ENCODE measurements at places on chromosomes 11 and 22. TPM values are rescaled to one million over a fixed set of nuclear protein-coding genes. Genes with fewer than 3 reads are reported as not detected.

- peak; percentile 44 for DNase-seq
Measured at GRCh38 chr22:41713004-41713403, 13.7 kb downstream of the MEI1 start.

- no peak for DNase-seq
Measured at GRCh38 chr11:61586792-61587430, 6.0 kb upstream of the SYT7 start.

DNA sequence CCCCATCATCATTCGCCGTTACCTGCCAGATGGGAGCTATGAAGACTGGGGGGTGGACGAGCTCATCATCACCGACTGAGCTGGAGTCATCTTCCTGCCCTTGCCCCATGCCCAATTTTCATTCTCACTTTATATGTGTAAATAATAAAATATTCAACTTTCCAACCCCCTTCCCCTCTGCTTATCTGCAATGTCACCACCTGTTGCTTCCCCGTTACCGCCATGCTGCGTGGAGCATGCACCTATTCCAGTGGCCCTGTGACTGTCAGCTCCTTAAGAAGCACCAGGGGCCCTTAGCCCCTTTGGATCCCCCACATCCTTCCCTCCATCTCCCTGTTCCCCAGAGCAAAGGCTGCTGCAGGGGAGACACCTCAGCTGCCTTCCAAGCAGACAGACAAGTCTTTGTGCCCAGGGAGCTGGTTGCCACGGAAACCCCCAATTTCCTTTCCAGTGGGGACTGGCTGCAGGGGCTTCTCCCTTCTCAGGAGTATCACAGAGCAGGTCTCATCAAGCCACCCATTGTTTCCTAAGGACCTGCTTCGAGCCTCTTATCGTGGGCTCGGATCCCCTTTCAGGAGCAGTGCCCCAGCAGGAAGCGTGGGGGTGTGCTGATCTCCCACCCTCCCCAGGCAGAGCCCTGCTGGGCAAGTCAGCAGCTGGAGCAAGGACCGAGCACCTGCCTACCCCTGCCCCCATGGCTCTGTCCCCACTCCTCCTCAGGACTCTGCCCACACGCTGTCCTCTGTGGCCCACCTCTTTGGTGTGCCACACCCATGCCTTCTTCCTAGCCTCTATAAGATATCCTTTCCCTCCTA is 14.3 kb downstream of the POLR2F start:
- no peak for DNase-seq

- DNase-seq = no peak
Measured at GRCh38 chr11:8709002-8709672, 26.5 kb downstream of the RPL27A start.

- DNase-seq = no peak
Measured at GRCh38 chr11:126182787-126183445, 28.5 kb downstream of the RPUSD4 start.

DNA sequence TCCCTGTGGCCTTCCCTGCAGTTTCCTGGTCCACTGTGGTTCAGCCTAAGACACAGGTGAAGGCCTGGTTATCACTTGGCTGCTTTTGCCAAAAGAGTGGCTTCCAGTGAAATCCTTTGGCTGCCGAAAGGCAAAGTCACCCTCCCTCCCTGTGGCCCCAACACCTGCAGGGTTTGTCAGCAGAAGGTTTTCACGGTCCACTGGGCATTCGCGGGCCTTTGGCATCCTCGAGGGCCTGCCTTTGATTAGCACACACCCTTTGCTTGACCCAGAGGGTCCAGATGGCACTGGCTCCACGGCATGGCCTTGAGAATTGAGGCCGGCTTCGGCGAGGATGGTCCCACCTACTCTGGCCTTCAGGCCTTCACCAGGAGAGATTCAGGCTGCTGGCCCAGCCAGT is 35.3 kb downstream of the RTN4R start:
- DNase-seq = no peak

DNA sequence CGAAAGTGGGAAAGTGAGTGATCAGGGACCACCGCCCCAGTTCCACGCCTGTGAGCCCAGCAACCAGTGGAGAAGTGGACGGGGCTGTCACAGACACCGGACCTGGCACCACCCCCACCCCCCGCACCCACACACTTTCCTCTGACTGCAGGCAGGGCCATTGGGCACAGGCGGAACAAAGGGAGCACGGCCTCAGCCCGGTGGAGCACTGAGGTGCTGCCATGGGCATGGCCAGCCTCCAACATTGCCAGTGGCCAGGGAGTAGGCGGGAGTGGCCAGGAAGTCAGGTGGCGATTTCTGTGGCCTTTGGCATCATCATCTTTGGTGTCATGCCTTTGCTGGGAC is 78.5 kb downstream of the BCR start:
- no peak for DNase-seq

- DNase-seq = peak; percentile 74
Measured at GRCh38 chr11:112785149-112785548, 176.1 kb upstream of the NCAM1 start.

- peak; percentile 36 for DNase-seq
Measured at GRCh38 chr11:73157101-73158010, 15.2 kb upstream of the FCHSD2 start.

- no peak for DNase-seq
Measured at GRCh38 chr11:120174866-120175265, 36.0 kb upstream of the OAF start.

GRCh38 chr11:118922745-118923627 is 2.7 kb downstream of the BCL9L start:
- no peak for DNase-seq

GRCh38 chr11:102622258-102622657 is 2.9 kb downstream of the MMP20 start:
- no peak for DNase-seq

DNA sequence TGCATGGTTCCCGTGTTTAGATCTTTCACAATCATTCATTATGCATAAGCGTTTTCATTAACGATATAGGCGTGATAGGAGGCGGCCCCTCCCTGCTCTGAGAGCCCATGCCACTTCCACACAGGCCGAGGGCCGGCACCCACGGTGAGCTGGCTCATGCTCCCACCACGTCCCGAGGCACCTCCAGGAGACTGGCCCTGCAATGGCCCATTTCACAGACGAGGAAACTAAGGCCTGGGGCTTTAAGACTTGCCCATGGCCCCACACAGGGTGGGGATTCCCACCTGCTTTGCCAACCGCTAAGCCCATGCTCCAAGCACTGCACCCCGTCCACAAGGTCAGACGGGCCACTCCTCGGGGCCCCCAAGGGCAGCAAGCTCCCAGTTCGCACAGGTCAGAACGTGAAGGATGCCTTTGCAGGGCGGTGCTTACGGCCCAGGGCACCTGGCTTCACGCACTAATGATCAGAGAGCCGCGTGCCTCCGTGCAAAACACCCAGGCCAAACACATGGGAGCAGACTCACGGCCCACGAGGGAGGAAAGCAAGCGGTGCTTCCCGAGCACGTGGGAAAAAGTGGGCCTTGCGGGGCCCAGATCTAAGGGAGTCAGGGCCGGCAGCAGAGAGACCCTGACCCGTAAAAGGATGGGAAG is 8.3 kb downstream of the OSBPL5 start:
- DNase-seq = no peak

- DNase-seq = no peak
Measured at GRCh38 chr22:17307566-17307965, 61.7 kb upstream of the CECR2 start.

DNA sequence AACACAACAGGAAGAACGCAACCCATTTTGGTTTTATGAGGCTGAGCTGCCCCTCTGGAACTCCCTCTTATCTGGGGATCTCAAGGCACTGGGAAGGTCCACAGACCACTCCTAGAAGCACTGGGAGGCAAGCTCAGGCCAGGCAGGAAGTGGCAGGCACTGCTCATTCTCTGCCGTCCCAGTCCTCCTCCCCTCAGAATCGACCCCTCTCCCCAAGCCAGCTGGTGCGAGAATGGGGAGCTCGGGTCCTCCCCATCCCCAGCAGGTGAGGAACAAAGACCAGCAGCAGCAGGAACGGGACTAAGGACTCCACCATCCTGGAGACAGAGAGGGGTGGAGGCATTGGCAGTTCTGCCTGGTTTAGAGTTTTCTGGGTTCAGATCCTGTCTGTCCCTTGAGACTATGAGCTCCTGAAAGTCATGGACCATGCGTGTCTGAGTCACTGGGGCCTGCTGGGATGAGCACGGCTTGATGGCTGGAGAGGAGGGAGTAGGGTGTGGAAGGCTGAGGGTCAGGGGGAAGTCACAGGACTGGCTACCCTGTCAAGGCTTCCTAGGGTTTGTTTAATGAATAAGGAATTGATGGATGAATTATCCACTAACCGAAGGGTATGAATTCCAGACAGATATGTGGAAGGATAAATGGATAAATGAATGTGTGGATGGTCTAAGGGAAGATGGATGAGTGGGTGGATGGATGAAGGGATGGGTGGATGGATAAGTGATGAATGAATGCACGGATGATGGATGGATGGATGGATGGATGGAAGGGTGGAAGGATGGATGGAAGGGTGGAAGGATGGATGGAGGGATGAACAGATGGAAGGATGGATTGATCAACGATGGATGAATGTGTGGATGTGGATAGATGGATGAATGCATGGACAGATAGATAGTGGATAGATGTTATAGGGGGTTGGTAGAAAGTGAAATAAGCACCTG is 6.4 kb downstream of the MYEOV start:
- peak; percentile 70 for DNase-seq

DNA sequence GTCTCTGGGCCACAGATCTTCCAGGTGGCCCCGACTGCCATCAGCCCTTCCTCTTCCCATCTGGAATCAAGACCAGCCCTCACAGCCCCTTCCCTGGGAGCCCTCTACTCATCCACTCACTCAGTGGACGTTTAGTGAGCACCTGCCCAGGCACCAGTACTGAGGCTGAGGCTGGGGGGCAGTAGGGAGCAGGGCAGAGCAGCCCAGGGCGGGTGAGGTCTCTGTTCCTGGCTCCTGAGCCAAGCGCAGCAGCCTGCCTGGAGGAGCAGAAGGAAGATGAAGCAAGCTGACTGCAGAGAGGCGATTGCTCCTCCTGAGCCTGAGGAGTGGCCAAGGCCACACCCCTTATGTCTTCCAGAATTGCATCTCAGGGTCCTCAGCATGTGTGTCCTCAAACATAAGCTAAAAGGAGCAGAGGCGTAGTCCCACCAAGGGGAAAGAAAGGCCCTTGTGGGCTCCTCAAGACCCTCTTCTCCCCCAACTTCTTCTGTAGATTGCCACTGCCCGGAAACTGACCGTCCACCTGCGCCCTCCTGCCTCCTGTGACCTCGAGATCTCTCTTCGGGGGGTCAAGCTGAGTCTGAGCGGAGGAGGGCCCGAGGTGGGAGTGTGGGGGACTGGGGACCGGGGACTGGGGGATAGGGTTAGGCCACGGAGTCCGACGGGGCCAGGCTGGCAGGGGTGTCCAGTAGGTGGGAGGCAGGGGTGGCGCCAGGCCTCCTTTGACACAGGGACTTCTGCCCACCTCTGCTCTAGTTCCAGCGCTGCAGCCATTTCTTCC is 5.8 kb downstream of the MAPK8IP2 start:
- DNase-seq = no peak

DNA sequence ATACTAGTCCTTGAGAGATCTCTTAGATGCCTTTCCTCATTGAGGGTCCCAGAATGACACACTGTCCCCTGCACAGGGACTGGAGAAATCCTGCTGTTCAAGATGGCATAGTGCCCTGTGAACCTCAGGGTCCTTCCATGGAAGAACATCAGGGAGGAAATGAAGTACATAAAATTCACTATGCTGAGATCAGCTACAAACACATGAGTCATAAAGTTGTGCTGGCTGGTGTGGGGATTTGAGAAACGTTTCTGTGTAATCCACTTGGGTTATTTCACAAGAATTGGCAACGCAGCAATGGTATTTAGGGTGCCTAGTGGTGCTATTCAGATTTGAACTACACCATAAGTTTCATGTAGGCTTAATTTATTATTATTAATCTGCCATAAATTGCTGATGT is 174.4 kb downstream of the MAML2 start:
- DNase-seq = peak; percentile 81

DNA sequence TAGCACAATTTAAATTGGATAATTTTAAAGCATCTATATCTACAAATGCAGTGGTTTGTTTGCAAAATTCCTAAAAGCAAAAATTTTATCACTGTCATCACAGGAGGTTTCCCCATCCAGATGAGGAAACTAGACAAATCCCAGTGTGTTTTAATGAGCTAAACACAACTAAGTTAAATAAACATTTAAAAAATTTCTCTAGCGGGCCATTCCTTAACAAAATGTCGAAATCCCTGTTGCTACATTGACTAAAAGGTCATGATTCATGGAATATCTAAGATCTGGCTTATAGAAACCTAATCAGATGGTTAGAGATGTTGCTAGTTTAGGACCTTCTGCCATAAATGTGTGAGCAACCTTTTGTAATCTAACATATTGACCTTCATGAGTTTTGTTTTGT is 107.3 kb upstream of the BDNF start:
- no peak for DNase-seq

- DNase-seq = no peak
Measured at GRCh38 chr11:124887667-124888013, 10.0 kb downstream of the ROBO4 start.

DNA sequence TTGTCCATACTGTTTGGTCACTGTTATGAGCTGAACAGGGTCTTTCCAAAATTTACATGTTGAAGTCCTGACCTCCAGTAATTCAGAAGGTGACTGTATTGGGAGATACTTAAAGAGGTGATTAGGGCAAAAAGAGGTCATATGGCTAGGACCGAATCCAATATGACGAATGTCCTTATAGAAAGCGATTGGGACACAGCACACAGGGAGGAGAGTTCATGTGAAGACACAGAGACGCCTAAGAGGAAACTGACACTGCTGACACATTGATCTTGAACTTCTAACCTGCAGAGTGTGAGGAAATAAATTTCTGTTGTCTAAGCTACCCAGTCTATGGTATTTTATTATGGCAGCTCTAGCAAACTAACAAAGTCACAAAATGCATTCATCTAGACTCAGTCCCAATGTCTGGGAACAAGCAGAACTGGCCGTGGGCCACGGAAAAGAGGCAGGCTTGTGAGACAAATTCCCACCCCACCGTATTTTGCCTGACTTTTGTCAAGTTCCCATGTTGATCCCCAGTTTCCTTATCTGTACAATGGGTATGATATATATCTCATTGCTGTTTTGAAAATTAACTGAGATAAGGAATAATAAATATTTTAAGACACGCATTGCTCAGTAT is 295.0 kb downstream of the NTM start:
- no peak for DNase-seq

LRRC10B gene
- not detected for total RNA-seq

SMTNL1 gene
- total RNA-seq = not detected

SYVN1 gene
- total RNA-seq = 10.1 TPM

DLG2 gene
- total RNA-seq = 0.23 TPM

GPHA2 gene
- total RNA-seq = 0.53 TPM

OR10A3 gene
- not detected for total RNA-seq

SLC22A8 gene
- not detected for total RNA-seq

ROBO4 gene
- 21.1 TPM for total RNA-seq

Measured in HT1080 (cell line).